ENCODE measurements at places on chromosomes 7 and 10.

GRCh38 chr10:58086763-58087150 is 180.9 kb downstream of the IPMK start:
- no peak for DNase-seq

- no peak for DNase-seq
Measured at GRCh38 chr10:130054021-130054420, 56.6 kb downstream of the C10orf143 start.

DNA sequence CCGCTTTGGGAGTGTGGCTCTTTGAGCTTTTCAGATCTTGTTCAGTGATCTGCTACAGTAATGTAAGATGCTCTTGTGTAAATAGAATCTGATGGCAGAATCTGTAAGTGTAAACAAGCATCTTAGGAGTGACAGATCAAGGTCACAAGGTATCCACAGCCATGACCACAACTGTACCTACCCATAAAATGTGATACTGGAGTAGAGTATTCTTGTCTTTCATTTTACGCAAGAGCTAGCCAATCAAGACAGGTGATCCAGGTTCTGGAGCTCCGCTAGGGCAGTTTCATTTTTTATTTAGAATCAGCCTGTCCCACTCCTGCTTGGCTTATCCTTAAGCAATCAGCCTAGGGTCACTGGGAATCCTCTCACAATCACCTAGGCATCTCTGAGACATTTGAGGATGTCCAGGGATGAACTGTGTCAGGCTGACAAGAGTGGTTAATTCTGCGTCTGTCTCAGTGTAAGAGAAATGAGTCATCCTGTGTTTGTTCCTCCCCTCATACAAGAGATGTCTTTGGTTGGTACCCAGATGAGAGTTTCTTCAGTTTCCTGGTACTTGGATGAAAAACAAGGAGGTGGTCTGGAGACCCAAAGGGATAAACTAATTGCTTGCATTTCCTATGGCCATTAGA is 13.6 kb downstream of the ZNF138 start:
- DNase-seq = no peak

DNA sequence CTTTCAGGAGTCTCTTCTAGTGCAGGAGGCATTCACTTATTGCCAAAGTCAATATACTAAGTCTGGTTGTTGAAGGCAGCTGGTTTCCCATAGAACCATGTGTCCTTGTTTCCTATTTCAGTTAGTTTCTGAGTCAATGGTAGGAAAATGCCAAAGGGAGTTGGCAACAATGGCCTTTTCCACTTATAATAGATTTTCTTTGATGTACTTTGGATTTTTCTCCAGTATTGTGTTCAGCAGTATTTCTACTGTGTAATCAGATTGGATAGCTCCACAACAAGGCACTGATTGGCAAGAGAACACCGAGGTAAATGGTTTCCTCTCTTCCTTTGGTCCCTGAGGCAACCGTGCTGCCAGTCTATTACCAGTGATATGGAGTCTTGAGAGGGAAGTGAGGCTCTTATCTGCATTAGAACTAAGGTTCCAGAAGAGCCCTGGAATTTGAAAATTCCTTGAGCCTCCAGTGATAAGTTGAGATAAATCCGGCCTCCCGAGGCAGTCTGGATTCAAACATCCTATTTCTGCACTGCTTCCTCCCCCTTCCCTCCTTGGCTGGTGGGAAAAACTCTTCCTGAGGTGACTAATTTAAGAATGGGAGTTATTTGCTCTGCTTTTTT is 7.9 kb upstream of the SEPTIN7 start:
- no peak for DNase-seq

DNA sequence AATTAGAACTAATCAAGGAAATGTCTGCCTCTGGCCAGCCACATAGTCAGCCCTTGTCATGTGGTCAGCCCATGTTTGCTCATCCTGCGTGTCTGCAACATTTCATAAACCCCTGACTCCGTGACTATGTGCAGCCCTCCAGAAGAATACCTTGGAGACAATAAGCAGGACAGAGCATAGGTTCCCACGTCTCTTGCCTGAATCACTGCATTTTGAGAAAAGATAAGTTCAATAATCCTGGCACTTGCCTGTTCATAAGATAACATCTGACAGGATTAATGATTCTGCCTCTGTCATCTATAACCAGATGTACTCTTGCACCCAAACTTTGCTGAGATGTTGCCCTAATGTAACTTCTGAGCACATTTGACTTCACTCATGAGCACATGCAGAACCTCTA is 78.4 kb downstream of the AKR1D1 start:
- DNase-seq = no peak

All from GM18507 (cell line).